ENCODE measurements at places on chromosomes 7 and 10.
A peak's percentile ranks its signal among the peaks of the same experiment; 100 is the strongest.

DNA sequence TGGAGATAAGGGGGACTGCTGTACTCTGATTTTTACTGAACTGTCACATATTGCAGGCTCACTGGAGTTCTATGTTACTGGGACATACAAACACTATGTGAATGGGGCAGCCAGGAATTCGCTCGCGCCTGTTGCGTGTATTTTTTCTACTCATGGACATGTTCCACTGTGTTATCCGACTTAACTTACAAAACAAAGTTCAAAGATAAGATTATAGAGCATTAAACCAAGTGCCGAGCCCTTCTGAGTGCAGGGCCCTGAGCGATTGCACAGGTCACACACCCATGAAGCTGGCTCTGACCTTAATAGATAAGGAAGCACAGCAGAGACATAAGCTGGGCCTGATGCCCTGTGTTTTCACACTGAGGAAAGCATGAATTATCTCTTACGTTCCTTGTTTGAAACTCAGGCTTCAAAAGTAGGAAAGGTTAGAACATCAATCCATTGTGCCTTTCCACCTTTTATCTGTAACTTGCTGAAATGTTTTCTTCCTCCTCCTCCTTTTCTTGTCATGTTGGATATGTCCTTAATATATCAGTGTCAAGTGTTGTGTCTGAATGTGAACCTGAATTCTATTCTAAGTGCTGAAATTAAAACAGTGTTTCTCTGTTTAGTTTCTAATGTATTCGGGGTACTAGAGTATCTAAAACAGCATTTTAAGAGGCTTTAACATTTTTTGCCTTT, 273.8 kb downstream of the AUTS2 start:
- no peak for DNase-seq

GRCh38 chr10:101006593-101007098, 7.0 kb downstream of the LZTS2 start:
- DNase-seq, result peak; percentile 12

GRCh38 chr10:65910209-65910608, 1015.6 kb upstream of the LRRTM3 start:
- DNase-seq, result no peak

GRCh38 chr7:98733036-98733435, 116.0 kb downstream of the NPTX2 start:
- peak; percentile 39 for DNase-seq

DNA sequence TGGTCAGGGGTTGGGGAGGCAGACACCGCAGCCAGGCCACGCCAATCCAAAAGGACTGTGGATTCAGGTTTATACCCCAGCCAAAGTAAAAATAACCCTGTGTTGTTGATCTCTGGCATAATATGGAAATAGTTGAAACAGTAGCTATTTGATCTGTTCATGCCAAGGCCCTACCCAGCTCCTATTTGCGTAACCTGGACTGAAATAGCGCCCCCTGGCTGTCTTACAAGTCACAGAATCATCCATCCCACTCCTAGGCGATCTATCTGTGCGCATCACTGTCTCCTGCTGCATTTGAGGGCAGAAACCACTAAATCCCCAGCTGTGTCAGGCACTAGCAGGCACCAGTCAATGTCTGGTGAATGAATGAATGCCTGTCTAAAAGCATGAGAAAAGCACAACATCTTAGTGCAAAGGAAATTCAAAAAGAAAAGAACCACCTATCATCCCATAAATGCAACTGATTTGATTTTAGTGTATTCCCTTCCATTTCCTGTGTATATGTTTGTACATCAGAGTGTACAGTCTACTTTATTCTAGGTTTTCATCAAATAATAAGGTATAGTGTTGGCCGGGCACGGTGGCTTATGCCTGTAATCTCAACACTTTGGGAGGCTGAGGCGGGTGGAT, 160.0 kb downstream of the SLIT1 start:
- peak; percentile 7 for DNase-seq

DNA sequence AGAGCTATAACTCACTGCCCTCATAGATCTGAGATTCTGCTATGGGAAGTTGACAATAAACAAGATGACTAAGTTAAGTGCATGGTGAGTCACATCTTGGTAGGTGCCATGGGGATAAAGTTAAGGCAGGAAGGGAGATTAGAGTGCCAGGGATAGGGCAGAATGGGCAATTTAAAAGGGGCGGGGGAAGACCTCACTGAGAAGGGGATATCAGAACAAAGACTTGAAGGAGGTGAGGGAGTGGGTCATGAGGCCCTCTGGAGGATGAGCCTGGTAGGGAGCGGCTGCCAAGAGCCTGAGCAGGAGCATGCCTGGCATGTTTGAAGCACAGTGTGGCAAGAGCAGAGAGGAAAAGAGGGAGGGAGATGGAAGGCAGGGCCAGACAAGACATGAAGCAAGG, 34.8 kb upstream of the INMT start:
- no peak for DNase-seq

DNA sequence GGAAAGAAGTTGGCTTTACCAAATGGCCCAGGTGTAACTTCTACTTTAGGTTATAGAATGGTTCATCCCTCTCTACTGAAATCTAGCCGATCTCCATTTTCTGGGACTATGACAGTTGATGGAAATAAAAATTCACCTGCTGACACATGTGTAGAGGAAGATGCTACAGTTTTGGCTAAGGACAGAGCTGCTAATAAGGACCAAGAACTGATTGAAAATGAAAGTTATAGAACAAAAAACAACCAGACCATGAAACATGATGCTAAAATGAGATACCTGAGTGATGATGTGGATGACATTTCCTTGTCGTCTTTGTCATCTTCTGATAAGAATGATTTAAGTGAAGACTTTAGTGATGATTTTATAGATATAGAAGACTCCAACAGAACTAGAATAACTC, 43.6 kb downstream of the CCSER2 start:
- DNase-seq, result no peak

DNA sequence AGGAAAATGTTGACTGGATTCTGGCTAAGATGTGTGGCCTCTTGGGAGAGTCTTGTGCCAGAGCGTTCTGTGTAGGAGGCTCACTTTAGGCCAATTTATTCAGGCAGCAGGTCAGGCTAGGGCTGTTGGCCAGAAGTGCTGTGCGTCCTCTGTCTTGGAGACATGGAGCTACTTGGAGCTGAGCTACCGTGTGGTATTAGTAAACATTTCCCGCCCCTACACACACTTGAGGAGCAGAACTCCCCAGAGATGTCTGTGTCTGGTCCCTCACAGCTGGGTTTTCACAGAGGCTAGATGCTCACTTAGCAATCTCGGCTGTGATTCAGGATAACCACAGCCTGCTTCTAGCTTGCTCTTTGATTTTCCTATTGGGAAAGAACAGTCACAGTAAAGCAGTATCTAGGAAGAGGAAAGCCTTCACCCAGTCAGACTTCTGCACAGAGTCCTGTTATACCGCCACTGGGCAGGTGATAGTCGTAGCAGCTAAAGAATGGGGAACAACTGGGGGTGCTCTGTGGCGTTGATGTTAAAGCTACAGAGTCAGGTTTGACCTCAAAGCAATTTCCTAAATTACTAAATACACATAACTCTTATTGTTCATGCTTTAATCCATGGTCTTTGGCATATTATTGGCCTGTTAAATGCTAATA, 86.7 kb downstream of the MDFIC start:
- DNase-seq, result no peak

DNA sequence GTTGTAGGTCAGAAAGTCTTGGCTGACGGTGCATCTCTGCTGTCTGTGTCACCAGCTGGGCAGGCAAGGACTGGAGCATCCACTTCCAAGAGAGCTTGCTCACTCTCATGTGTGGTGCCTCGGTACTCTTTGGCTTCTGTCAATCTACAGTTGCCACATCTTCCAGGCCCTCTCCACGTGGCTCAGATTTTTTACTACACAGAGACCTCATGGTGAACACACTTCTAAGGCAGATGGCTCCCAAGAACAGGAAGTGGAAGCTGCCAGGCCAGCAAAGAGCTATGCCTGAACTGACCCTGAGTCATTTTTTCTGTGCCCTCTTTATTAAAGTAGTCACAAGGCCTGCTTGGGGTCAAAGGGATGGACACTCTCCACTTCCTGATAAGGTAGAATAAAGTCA, 351.5 kb upstream of the AUTS2 start:
- DNase-seq, result no peak

DNA sequence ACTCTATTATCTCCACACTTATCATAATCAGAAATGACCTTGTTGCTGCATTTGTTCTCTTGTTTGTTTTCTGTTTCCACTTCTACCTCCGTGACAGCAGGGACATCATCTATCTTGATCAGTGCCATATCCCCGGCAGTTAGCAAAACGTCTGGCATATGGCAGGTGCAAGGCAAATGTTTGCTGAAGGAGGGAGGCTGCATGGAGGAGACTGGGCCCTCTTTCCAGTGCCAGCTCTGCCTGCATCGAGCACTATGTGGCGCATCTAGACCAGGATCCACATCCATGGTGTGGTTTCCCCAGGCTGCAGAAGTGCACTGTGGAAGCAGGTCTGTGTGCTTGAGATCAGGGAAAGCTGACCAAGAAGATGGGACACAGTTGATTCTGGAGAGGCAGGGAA, 181.2 kb downstream of the KCNMA1 start:
- peak; percentile 94 for DNase-seq

DNA sequence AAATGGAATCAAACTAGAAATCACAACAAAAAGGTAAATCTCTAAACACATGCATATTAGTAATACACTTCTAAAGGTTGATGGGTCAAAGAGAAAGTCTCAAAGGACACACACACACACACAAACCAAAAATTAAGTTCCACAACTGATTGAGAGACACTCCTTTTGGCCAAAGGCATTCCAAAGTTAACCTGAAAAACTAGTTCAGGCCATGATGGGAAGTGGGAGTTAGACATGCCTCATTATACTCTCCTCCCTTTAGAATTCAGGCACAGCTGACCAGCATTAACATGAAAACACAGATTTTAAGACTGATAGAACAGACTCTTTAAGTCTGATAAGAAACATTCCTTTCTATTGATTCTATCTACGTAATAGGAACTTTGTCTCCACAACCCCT, 332.4 kb upstream of the IGFBP3 start:
- DNase-seq, result no peak

- DNase-seq, result no peak
Measured at GRCh38 chr10:72948762-72949161, 5.8 kb downstream of the PLA2G12B start.

DNA sequence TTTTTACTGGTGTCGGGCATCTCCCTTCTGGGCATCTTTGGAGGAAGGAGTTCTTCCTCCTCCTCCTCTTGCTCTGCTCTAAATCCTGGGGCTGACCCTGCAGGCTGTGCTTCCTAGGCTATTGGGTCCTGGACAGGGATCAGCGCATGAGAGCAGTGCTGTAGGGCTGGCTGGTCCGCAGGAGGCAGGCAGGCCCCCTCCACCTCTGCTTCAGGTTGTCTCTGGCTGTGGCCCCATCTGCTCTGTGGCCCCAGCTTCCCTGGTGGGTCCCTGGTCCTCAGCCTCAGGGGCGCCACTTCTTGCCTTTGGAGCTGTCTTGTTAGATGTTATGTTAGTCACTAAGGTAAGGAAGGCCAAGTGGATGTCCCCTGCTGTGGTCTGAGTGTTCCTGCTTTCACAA, 237.3 kb upstream of the PITRM1 start:
- DNase-seq, result no peak

GRCh38 chr7:771234-772004, 44.3 kb upstream of the PRKAR1B start:
- DNase-seq, result no peak

DNA sequence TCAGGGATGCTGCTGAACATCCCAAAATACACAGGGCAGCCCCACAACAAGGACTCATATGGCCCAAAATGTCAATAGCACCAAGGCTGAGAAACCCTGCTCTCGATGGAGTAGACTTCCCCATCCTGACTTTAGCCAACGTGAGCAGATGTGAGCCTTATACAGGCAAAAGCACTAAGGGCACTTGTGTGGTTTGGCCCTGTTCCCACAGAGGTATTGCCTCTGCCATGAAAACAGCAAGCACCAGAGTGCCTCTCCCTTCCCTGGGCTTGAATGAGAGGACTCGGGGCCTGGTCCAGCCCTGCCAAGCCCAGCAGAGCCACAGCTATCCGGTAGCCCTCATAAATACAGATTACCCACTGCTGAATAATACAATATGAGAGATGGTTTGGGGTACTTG, 47.5 kb downstream of the ACSM6 start:
- DNase-seq, result no peak
